ENCODE measurements at places on chromosomes 3 and 15. TPM values are rescaled to one million over a fixed set of nuclear protein-coding genes. Genes with fewer than 3 reads are reported as not detected.

CFAP91 gene
- 2.2 TPM for total RNA-seq

EFHB gene
- not detected for total RNA-seq

BSN gene
- 0.92 TPM for total RNA-seq

ITGA11 gene
- total RNA-seq, result not detected

IQCB1 gene
- total RNA-seq, result 25.0 TPM

SI gene
- total RNA-seq, result not detected

SNAP23 gene
- 54.8 TPM for total RNA-seq

CACNA1D gene
- 36.3 TPM for total RNA-seq

ALDH1A2 gene
- 231 TPM for total RNA-seq

PARL gene
- 84.3 TPM for total RNA-seq

GRCh38 chr3:59101231-59101736, 51.5 kb upstream of the CFAP20DC start:
- DNase-seq, result no peak

DNA sequence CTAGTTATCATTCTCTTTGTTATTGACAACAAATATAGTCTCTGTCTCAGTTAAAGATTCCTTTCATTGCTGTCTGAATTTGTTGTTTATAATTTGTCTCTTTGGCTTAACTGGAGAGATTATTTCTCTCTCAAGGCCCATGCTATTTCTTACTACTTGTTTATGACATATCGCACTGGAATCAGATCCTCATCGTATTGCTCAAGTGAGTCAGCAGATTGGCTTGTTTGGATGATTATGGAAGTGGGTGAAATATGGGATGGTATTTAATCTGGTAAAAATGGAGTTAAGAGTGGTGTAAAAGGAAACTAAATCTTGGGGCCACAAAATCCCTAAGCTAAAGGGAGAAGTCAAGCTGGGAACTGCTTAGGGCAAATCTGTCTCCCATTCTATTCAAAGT, 613.1 kb downstream of the SI start:
- no peak for DNase-seq

DNA sequence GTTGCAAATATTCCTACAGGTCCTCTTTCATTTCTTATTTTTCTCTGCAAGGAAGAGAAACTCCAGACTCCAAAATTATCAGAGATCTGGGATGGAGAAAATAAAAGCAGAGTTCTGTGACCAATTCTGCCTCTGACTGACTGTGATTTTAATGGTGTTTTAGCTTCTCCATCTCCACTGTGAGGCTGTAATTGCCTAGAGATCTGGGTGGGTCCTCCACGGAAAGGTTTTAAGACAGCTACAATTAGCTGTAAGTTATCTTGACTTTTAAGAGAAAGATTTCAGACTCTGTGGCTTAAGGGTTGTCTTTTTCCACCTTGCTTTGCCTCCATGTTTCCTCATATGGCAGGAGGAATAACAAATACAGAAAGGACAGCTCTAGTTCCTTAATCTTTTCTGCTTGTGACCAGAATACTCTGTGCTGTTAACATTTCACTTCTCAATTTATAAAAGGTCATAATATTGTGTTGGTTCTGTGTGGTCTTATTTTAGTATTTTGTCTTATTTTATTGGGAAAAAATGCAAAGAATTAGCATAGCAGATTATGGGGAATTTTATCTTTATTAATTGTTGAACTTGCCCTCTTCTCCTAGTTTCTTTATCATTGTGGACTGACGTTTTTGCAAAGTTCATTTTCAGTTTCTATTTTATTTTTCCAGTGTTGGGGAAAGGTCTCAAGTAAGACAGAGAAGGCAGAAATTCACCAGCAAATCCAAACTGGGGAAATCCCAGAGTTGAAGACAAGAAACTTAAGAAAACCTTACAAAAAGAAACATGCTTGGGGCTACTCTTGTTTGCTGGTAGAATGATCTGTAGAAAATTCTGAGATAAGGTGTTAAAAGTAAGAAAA, 157.9 kb downstream of the RAP2B start:
- no peak for DNase-seq

DNA sequence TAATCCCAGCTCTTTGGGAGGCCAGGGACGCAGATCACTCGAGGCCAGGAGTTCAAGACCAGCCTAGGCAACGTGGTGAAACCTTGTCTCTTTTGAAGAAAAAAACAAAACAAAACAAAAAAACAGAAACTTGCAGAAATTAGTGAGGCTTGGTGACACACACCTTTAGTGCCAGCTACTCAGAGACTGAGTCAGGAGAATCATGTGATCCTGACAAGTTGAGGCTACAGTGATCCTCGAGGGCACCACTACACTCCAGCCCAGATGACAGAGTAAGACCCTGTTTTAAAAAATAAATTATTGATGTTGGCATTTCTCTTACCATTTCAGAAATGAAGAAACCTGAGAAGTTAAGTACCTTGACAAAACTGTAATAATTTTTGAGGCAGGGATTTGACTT, 44.6 kb upstream of the CCNB2 start:
- no peak for DNase-seq

GRCh38 chr3:94928921-94929320, 866.1 kb downstream of the NSUN3 start:
- DNase-seq, result peak; percentile 46

DNA sequence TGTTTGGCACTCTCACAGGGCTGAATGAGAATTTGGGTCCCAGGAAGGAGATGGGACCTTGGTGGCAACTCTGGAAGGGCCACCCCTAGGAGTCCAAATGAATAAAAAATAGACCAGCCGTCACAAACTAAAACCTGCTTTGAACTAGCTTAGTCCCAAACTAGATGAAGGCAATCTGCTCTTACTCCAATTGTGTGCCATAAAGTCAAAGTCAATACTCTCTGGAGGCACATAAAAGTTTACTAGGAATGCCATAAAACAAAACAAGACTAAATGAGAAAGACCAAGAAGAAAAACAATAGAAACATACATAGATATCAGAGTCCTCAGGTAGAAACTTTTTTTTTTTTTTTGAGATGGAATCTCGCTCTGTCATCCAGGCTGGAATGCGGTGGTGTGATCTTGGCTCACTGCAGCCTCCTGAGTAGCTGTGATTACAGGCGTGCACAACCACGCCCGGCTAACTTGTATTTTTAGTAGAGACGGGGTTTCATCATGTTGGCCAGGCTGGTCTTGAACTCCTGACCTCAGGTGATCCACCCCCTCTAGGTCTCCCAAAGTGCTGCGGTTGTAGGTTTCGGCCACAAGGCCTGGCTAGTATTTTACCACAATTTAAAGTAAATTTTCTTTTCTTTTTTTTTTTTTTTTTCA, 8.1 kb downstream of the GOLGA6L2 start:
- DNase-seq, result no peak

DNA sequence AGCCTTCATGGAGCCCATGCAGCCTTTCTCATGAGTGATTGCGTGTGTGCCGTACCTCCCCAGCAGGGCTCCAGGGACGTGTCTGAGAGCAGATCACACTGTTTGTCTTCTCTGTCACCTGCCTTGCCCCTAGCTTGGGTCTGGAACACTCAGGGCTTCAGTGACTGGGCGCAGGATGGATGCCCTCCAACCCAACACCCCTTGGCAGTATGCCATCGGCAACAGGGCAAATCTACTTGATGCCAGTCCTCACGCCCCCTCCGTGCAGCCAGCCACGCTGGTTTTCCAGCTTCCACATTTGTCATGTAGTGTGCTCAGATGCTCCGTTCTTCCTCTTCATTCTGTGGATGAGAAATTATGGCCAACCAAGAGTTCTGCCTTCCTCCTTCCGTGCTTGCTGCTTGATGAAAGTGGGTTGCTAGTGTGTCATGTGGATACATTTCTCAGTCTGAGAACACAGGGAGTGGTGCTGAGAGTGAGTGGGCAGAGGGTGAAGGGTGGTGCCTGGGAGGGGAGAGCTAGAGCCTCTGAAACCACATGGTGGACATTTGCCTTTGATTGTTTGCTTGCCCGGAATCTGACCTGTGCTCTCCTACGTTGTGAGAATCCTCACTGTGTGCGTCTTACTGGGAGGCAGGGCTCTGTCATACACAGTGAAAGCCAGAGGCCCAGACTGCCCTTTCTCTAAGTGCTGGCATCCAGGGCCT, 97.2 kb downstream of the FAM43A start:
- no peak for DNase-seq

DNA sequence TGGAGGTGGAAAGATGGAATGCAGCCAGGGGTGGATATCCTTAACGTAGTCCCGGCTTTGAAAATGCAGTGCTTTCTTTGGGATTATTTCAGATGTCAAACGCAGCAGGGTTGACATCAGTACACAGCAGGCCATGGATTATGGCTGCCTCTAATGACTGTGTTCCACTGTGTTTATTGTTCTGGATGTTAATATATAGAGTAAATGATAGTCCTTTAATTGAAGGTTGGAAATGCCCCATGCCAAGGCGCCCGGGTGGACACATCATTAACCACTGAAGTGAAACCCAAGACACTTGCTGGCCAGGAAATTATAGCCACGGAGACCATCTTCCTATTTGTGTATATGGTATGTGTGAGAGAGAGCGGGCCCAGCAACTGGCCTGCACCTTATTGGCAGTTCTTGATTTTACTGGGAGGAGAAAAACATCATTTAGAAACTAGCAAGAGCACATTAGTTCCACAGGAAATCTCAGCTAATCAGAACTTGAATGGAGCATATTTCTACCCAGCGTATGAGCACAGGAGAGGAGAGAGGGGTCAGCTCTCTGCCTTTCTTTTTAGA, 254.9 kb upstream of the RASGRP1 start:
- no peak for DNase-seq
